HEK293T (cell line): ENCODE measurements at places on chromosomes 13 and 19.
A peak's percentile ranks its signal among the peaks of the same experiment; 100 is the strongest.

DNA sequence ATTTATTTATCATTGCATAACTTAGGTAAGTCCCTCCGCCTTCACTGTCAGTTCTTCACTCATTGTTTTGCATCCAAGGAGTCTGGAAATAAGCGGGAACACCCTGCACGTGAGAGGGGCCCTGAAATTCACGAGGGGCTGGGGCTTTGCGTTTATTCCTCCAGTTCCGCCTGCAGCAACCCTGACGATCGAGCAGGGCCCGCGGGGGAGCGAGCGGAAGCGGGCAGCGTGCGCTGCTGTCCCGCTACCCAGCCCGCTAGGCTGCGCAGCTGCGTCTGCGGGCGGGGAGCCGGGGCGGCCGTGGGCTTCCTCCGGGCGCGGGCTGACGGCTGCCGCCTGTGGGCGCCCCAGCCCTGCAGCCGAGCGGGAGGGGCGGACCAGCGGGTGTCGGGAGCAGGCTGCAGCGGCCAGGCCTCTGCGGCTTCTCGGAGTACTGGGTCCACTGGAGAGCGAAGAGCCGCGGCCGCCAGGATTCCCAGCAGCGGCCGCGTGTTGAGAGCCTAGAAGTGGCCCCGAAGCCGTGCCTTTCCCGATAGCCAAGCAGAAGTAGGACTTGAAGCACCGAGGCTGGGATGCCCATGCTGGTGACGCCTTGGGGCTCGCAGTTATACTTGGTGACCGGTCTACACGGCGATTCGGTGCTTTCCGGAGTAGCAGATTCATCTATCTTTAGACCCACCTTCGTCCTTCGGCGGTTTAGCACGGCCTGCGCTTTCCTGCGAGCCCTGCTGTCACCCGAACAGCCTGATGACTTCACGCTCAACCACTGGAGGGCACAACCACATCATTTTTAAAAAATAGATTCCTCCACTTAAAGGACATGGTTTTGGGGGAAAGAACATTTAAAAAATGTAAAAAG is 32.9 kb upstream of the SACS start:
- peak; percentile 59 for DNase-seq

GRCh38 chr19:36049080-36049698 is 4.9 kb downstream of the THAP8 start:
- DNase-seq = no peak

- DNase-seq = no peak
Observed at GRCh38 chr13:102286326-102286725, 115.5 kb downstream of the FGF14 start.

DNA sequence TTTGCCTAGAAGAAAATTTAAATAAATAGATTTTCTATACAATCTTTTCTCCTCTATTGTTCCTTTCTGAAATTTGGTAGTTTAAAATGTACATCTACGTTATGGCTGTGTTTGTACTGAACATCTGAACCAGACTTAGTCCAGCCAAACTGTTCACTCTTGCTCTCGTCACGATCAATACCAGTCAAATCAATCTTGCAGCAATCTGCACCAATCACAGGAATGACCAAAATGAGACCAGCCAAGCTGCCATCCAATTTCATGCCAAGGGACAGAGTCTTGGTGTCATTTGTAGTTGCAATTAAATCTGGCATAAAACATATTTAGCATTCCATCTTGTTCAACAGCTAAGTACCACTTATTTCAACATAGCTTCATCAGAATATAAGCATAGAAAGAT is 156.6 kb downstream of the IRS2 start:
- DNase-seq = no peak

- DNase-seq = peak; percentile 72
Observed at GRCh38 chr13:26482451-26483197, 74.9 kb upstream of the WASF3 start.

- DNase-seq = peak; percentile 30
Observed at GRCh38 chr13:50080911-50081678, 65.9 kb downstream of the KCNRG start.

DNA sequence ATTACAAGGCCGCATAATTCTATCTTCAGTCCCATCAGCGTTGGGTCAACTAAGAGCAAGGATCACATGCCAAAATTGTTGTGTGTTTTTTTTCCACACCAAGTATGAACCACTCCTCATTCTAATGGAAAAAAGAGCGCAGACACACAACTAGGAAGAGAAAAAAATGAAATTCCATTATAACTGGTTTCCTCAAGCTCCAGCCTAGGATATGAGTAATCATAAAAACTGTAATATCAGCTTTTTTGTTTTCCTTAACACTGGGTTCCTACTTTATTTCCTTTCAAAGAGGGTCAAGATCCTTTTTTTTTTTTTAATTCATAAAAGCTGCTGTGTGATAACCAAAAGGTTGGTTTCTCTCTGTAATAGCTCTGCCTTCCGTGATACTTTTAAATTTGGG is 19.4 kb downstream of the TSHZ3 start:
- DNase-seq = no peak

- no peak for DNase-seq
Observed at GRCh38 chr13:30021611-30022010, 171.2 kb upstream of the UBL3 start.

DNA sequence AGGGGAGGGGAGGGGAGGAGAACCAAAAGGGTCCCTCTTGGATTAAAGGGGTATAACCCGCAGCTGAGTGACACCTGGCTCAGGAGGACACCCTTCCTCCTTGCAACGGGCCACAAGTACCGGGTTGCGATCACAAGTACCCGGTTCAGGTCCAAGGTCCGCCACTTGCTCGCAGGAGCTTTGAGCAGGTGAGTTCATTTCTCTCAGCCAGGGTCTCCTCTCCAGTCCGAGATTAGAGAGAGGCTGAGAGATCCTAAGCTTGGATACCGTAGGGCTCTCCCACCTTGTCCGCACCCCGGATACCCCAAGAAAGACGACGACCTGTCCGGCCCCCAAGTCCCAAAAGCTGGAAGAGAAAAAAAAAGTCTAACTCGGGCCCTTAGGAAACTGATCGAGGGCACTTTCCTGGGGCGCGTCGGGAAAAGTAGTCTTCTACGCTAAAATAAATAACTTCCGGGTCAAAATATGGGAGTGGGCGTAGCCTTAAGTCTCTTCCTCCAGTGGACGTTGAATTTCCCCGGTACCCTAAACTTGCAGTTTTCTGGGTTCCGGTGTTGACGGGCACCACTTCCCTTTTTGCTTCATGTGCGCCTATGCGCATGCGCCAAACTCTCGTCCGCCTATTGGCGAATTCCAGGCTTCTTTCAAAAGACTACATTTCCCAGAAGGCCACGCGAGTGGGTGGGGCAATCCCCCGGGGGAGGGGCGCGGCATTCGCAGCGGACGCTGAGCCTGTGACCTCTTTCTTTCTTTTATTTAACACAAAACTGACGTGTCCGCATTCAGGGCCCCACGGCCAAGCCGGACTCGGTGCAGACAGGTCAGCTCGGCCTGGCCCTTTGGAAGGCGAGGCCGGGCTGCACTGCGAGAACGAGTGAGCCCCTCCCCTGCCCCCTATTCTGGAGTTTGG is 4.4 kb downstream of the C19orf67 start:
- peak; percentile 96 for DNase-seq

DNA sequence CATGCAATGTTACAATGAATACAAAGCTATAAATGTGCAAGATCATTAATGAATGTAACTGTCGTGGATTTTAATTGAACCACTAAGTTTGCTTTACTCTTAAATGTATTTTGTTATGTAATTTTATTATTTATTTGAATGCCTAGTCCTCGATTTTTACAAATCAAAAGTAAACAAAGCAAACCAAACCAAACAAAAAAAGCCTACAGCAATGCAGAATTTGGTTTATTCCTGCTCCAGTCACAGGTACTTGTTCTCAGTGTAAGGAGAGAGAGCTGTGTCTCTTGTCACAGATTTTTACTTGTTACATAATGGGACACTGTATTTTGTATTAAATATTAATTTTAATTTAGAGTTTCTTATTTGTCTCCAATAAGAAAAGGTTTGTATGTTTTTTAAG is 584.3 kb upstream of the SLITRK6 start:
- DNase-seq = no peak

DNA sequence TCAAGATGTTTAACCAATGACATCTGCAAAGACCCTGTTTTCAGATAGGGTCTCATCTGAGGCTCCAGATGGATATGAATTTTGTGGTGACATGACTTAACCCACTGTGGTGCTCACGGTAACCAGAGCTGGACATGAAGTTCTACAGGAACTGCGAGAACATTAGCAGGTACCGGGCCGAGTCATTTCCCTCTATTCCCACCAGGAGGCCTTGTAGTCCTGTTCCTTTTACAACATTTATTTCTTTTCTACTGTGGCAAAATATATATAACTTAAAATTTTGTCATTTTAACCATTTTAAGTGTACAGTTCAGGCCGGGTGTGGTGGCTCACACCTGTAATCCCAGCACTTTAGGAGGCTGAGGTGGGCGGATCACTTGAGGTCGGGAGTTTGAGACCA is 7.6 kb upstream of the TSPAN16 start:
- DNase-seq = no peak

- no peak for DNase-seq
Observed at GRCh38 chr19:31262725-31263191, 86.5 kb downstream of the TSHZ3 start.

DNA sequence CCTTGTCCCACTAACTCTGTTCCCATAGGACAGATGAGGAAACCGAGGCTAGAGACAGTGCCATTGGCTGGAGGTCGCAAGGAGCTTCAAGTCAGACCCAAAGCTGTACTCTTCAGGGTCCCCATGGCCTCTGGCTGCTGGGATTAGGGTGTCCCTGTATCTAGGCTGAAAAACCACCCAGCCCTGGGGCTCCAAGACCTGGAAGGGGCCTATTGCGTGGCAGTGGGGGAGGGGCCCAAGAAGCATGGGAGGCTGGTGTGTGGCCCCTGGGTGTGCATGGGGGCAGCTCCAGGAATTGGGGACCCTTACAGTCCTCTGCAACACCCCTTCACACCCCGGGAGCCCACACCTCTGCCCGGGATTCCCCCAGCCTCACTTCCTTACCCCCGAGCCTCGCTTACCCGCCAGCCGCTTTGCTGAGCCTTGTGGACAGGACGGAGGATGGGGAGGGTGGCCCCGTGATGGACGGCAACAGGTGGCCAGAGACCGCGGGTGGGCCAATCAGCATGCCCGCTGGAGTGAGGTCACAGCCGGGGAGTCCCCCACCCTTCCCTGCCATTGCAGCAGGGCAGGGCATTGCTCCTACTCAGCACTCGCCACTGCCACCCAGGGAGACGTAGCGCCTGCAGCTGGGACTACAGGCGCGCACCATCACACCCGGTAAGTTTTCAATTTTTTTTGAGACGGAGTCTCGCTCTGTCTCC is at the start of gene JSRP1:
Gene JSRP1 (minus strand): TSS at position 436 of the 704 bp plus-strand sequence. CDS start 1,103 bp downstream, outside the sequence.
- no peak for DNase-seq

- no peak for DNase-seq
Observed at GRCh38 chr19:40740747-40741146, 9.5 kb downstream of the ACTMAP start.

GRCh38 chr19:18304208-18304457 is 18.7 kb downstream of the LSM4 start:
- DNase-seq = no peak

- peak; percentile 78 for DNase-seq
Observed at GRCh38 chr19:15629003-15629880, 11.5 kb upstream of the CYP4F3 start.

DNA sequence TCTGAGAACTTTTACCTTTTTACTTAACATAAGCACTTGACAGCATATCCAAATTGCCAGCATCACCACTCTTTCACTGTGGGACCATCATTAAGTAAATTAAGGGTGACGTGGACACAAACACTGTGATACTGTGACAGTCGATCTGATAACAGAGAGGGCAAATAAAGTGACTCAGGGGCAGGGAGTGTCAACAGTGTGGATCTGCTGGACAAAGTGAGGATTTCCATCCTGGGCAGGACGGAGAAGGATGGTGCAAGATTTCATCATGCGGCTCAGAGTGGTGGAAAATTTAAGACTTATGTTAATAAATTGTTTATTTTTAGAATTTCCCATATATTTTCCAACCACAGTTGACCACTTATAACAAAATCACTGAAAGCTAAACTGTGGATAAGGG is 60.0 kb upstream of the WDFY2 start:
- no peak for DNase-seq

DNA sequence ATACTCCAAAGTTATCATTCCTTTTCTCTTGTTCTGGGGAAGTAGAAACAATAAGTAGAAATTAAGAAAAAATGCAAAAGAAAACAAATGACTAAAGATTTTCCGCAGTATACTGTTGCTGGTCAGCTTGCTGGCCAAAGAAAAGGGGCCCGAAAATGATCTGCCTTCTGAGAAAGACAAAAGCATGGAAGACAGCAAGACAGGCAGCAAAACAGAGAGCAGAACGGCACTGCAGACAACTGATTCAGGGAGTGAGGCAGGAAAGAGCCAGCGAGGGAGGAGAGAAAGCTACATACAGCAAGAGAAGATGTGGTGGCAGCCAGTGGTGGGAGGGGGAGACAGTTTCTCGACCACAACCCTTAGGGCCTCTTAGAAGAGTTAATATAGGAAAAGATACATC is 5.3 kb upstream of the DOCK9 start:
- no peak for DNase-seq

GRCh38 chr13:67150608-67151007 is 79.5 kb downstream of the PCDH9 start:
- no peak for DNase-seq

GRCh38 chr19:31530781-31531180 is 181.5 kb upstream of the TSHZ3 start:
- no peak for DNase-seq

DNA sequence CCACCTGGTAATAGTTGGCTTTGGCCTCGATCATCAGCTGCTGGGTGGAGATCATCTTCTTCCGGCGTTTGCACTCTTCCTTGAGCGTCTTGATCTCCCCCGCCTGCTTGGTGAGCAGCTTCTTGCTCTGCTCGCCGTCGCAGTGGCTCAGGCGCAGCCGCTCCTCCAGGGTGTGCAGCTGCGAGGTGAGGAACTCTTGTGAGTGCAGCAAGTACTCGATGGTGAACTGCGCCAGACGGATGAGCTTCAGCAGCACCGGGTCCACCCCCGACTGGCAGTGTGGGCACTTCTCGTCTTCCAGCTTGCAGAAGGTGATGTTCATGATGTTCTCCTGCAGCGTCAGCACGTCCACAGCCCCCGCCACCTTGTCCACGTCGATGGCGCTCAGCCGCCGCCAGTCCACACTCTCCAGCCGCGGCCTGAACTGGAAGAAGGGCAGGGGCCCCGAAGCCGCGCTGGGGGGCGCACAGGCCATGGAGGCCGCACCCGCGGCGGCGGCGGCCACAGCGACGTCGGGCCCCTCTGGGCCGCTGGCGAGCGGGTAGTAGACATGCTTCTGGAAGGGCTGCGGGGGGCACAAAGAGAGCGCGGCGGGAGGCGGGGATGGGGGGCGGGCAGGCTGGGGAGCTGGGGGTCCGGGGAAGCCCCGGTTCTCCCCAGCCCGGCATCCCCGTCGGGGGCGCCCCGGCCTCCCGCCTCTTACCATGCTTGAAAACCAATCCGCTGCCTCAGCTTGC is 3.0 kb downstream of the DZIP1 start:
- DNase-seq = no peak
